ENCODE measurements at places on chromosomes 3 and 15. TPM values are rescaled to one million over a fixed set of nuclear protein-coding genes. Genes with fewer than 3 reads are reported as not detected.

DNA sequence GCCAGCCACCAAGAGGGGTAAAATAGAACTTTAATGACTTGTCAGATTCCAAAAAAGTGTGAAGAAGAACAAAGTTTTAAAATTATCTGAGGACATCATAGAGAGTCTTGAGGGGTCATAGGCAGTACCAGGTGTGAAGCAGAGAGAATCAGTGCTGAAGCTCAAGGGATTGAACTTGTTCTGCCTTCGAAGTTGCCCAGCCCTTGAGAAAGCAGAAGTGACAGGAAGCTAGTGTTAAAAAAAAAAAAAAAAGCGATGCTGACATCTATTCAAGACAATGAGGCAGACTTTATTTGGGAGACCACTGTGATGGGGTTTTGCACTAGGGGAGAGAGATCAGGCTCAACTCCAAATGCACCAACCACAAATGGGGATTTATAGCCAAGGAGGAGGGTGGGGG lies 21.8 kb downstream of the FBXO22 start:
- no peak for DNase-seq

DNA sequence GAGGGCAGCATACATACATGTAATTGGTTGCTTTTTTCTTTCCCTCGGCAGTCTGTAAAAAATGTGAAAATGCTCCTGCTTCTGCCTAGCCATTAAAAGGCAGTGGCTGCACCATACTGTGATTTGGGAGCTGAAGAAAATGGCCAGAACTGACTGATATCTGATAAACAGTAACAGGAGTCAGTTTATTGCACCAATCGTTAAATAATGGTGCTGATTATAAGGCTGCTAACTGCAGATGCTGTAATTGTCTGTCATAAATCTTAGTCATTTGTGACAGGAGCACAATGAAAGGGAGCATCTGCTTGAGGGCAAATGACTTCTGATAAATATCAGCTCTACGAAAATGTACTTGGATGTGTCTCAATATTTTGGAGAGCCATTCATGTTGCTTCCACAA lies 263.1 kb upstream of the DNAJC19 start:
- DNase-seq, result no peak

DNA sequence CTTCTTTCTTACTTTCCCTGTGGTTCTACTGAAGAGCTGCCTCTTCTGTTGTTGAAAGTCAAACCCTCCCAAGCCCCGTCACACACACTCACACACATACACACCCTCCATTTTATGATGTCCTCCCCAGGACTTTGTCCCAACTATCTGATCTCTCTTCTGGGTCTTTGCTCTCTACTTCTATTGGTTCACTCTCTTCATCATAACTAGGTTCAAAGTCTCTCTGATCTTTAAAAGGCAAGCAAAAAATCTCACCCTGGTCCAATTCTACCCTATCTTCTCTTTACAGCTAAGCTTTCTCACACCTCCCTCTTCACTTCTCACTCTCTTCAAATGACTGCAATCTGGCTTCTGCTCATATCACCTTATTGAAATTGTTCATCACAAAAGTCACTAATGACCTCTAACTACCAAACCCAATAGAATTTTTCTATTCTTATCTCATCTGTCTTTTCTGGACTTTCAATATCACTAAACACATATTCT lies 34.8 kb downstream of the LRRFIP2 start:
- DNase-seq, result no peak

- DNase-seq, result no peak
Observed at GRCh38 chr15:57251941-57252340, 124.4 kb upstream of the CGNL1 start.

DNA sequence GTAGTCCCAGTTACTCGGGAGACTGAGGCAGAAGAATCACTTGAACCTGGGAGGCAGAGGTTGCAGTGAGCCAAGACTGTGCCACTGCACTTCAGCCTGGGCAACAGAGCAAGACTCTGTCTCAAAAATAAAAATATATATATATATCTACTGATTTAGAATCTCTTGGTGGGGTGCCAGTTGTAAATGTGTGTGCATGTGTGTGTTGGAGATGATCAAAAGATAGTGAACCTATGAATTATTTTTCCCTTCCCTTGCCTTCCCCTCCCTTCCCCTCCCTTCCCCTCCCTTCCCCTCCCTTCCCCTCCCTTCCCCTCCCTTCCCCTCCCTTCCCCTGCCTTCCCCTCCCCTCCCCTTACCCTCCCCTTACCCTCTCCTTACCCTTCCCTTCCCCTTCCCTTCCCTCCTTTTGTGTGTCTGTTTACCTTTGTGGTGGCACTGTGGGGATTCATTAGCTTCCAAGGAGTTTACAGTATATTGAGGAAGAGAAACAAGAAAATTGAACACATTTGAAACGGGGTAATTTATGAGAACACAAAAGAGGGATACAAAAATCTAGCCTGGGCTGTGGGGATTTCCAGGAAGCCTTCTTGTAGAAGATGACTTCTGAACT lies 281.5 kb upstream of the DPPA4 start:
- no peak for DNase-seq

GRCh38 chr3:31196881-31197364 lies 302.5 kb upstream of the GADL1 start:
- DNase-seq, result peak; percentile 84

NAALADL2 gene
- 4.8 TPM for polyA plus RNA-seq

Data from muscle of leg (tissue), 16 donors.